ENCODE measurements at places on chromosomes 7 and 10.
A peak's percentile ranks its signal among the peaks of the same experiment; 100 is the strongest.

DNA sequence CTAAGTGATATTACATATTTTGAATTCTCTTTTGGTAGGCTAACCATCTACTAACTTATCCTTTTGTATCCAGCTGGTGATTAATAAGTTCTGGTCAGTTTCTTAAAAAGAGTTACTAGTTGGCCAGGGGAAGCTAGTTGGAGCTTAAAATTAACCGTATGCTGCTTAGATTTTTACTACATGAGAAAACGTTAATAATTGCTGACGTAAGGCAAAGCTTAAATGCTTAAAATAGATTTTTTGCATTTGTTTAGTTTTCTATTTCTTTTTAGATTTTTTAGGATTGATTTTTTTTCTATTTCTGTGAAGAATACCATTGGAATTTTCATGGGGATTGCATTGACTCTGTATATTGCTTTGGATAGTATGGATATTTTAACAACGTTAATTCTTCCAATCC, 32.6 kb downstream of the CCDC172 start:
- DNase-seq = no peak

DNA sequence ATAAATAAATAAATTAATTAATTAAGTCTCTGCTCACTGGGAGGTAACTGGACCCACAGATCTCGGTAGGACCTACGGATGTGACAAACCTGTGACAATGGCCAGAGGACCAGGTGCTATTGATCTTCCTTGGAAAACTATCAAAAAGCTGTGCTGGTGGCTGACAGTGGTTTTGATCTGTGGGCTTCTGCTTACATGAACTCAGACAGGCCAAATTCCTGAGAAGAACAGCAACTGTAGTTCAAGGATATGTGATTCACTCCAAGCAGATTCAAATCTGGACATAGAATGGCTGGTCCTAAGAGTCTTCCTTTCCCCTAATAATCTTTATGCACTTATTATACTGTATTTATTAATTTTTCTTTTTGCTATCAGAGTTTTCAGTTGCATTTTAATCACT, 80.0 kb downstream of the ATXN7L1 start:
- no peak for DNase-seq

- DNase-seq = peak; percentile 45
Observed at GRCh38 chr10:110746254-110746826, 102.2 kb downstream of the RBM20 start.

DNA sequence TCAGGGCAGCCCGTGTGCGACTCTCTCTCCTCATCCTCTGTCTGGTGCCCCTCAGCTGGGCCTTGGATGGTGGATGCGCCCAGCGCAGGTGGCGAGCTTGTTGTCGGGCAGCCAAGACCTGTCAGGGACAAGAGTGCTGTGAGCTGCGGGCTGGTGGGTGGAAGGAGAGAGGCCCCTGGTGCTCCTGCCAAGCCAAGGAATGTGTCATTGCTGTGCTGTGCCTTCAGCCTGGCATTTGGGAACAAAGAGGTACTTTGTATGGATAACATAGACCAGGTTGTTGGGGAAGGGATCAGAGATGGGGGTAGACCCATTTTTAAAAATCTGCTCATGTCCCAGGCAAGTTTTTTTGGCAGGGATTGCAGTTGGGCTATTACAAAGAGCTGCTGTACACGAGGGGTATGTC, 120.9 kb downstream of the PKD1L1 start:
- DNase-seq = no peak

DNA sequence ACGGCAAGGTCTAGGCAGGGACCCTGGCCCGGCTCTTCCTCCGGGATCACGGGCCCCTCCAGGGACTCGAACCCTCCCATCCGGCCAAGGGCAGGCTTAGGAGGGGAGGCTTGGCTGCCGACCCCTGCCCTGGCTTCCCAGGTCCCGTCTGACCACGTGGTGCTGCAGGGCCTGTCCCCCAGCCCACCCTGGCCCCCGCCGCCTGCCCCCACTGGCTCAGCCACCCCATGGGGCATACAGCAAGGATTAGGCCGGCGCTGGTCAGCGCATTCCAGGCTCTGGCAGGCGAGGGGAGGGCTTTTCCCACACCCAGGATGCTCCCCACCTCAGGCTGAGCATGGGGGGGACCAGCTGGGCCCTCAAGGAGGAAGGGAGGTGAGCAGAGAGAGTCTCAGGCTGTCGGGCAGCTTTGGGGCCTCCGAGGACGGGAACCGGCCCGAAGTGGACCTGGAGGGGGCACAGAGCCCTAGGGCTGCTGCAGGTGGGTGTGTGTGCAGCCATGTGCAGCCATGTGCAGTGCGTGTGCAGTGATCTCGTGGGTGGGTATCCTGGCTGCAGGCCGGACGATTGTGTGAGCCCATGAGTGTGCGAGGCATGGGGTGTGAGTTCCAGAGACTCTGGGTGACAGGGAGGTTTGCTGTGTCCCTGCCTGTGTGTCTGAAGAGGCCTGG, 713 bp upstream of the GRIFIN start:
- DNase-seq = no peak

DNA sequence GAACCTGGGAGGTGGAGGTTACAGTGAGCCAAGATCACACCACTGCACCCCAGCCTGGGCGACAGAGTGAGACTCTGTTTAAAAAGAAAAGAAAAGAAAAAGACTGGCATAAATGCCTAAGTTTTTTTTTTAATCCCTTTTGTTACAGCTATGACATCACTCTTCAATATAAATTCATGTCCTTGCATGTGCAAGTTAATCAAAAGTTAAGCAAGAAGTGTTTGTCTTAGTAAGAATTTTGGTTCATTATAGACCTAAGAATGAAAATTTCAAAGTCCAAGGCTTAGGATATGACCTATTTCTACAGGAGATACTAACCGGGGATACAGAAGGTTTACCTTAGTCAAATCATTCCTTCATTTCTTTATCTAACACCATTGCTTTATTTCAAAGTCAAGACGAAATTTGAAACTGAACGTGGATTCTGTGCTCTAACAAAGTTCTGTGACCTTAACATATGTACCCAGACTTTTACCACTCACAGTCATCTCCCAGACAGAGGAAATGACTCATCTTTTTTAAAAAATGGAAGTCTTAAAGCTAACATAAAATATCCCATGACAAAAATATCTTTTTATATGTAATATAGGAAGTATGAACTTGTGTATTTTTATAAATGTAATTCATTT, 29.3 kb upstream of the ITGB8 start:
- DNase-seq = no peak

- no peak for DNase-seq
Observed at GRCh38 chr10:22222236-22223190, 4.7 kb upstream of the EBLN1 start.

Measured in CD4-positive, alpha-beta T cell (primary cell).